ENCODE measurements at places on chromosomes 7 and 10. TPM values are rescaled to one million over a fixed set of nuclear protein-coding genes. Genes with fewer than 3 reads are reported as not detected.

FBXW4 gene
- polyA plus RNA-seq, result 8.5 TPM

RBP3 gene
- polyA plus RNA-seq, result not detected

CYP3A4 gene
- polyA plus RNA-seq, result not detected

SPDYE16 gene
- not detected for polyA plus RNA-seq

SLC26A3 gene
- not detected for polyA plus RNA-seq

SCART1 gene
- polyA plus RNA-seq, result 0.49 TPM

VSTM4 gene
- polyA plus RNA-seq, result not detected

FANK1 gene
- not detected for polyA plus RNA-seq

CAMK1D gene
- 17.0 TPM for polyA plus RNA-seq

WDR91 gene
- polyA plus RNA-seq, result 2.3 TPM

HOXA7 gene
- not detected for polyA plus RNA-seq

CDK1 gene
- polyA plus RNA-seq, result 0.80 TPM

AGAP5 gene
- not detected for polyA plus RNA-seq

TMEM236 gene
- polyA plus RNA-seq, result 0.03 TPM

SPDYE9 gene
- polyA plus RNA-seq, result 0.10 TPM

UNCX gene
- not detected for polyA plus RNA-seq

NSUN5 gene
- 47.7 TPM for polyA plus RNA-seq

ELN gene
- not detected for polyA plus RNA-seq

ATP6V0E2 gene
- polyA plus RNA-seq, result 163 TPM

PRSS58 gene
- not detected for polyA plus RNA-seq

SERPINE1 gene
- not detected for polyA plus RNA-seq

ADAMTS14 gene
- not detected for polyA plus RNA-seq

WDR86 gene
- 14.4 TPM for polyA plus RNA-seq

EPHB6 gene
- polyA plus RNA-seq, result 14.2 TPM

ALOX5 gene
- 15.3 TPM for polyA plus RNA-seq

TMEM139 gene
- polyA plus RNA-seq, result 1.0 TPM

NKX2-3 gene
- polyA plus RNA-seq, result 0.09 TPM

FGFR2 gene
- polyA plus RNA-seq, result not detected

UCMA gene
- not detected for polyA plus RNA-seq

PNLIPRP1 gene
- polyA plus RNA-seq, result not detected

FAM25A gene
- not detected for polyA plus RNA-seq
